Omental fat pad (tissue), 4 donors: ENCODE measurements at places on chromosomes 11 and 22.
A peak's percentile ranks its signal among the peaks of the same experiment; 100 is the strongest.

- no peak for DNase-seq
Measured at GRCh38 chr22:35970616-35971455, 57.8 kb downstream of the RBFOX2 start.

DNA sequence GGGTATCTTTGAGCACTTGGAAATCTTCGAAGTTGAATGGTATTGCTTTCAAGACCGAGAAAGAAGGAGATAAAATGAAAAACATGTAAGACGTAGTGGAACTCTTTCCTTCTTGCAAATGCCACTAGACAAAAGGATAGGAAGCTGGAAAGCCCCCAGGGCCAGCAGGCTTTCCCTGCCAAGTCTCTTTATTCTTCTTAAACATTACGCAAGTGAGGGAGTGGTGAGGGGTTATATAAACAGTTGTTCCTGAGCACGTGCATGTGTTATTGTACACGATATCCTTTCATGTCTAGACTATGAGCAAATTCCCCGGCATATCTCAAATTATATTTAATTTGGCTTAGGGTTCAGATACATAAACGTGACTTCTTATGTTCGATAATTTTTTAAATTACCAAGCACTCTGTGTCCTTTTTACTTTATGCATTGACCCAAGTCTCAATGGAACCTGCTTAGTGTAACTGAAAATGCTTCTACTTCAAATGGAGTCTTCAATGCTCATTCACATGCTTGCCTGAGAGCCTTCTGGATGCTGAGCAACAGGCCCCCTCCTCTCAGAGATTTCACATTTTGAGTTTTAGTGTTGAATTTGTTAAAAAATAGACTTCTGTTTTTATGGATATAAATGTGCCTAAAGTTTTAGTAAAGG is 59.0 kb downstream of the PPP2R1B start:
- no peak for DNase-seq

DNA sequence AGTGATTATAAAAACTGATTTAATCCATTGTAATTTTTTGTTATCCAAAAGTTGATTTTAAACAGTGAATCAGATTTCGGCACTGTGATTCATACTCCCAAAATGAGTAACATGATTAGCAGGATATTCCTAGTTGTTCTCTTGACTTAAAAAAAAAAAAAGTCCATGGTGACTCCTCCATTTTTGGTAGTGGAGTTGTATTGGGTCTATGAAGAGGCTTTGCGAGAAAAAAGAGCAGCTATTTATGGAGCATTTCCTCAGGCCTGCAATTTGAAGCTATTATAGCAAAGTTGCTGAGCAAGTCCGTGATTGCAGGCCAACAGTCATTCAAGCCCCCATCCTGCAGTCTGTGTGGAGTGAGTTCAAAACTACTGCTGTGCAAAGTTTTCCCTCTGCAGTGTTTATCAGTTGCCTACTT is 28.8 kb downstream of the YAP1 start:
- no peak for DNase-seq

- no peak for DNase-seq
Measured at GRCh38 chr11:58024601-58025091, 965 bp downstream of the OR9Q1 start.

DNA sequence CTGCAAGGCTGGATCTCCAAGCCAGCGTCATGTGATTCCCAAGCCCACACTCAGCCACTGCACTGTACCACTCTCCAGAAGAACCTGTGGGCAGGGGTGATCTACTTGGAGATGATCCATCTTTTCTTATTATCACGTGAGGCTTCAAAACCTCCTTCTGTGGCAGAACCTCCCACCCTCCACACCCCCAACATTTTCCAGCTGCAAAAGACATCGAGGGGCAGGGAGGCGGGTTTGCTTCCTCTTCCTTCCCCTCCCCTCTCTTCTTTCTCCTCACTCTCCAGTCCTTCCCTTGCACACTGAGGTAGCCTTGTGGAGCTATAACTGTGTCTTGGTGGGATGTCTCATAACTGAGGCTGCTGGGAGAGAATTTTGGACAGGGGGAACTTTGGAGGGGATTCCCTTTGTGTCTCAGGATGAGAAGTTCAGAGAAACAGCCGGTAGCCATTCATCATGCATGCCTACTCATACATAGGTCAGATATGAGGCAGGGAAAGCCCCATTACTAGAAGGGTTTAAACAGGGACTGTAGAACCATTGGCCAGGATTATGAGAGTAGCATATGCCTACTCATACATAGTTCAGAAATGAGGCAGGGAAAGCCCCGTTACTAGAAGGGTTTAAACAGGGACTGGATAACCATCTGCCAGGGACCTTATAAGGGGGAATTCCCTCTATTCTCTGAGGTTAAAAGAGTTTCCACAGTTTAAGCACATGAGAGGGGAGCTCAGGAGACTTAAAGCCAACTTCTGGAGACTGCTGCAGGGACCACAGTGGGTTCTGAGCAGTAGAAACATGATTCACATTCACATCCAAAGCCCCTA is 420.7 kb upstream of the CADM1 start:
- no peak for DNase-seq

GRCh38 chr11:11968511-11969280 is 39.7 kb downstream of the DKK3 start:
- DNase-seq: no peak

- DNase-seq: no peak
Measured at GRCh38 chr22:25643232-25644000, 78.9 kb downstream of the GRK3 start.

GRCh38 chr11:134678744-134679143 is 266.7 kb upstream of the B3GAT1 start:
- no peak for DNase-seq

- no peak for DNase-seq
Measured at GRCh38 chr22:46421267-46421666, 85.8 kb downstream of the TRMU start.

DNA sequence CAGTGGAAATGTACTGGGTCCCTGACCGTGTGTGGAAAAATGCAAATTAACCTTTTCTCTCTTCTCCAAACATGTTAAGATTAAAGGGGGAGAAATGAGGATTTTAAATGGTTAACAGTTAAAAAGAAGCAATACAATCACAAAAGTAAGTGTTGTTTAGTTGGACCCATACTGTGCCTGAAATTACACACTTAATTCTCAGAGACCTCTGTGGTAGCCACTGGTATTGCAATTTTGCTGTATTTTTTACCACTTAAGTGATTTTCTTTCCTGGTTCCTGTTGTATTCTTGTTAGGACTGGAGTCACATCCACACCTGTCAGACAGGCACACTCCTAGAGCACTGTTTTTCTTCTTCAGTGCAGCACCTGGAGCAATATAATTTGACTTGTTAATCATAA is 179.6 kb upstream of the PDGFD start:
- DNase-seq: no peak

DNA sequence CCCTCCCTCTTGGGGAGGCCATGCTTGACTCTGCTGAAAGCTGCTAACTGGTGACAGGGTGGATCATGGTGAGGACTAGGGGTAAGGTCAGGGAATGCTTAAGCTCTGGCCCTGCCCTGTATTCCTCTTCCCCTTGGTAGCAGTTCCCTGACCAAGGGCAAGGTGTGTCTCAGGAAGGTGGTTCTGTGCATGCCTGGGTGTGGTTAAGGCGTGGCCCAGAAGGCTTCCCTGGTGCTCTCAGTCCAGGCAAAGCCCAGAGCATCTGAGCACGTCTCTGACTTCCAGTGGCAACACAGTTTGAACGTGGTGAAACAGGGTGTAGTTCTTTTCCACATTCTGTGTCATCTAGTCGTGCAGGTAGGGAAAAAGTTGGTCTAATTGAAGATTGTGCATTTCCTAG is 53.1 kb upstream of the HORMAD2 start:
- DNase-seq: no peak

- DNase-seq: peak; percentile 10
Measured at GRCh38 chr11:17585911-17586695, 39.0 kb downstream of the OTOG start.

DNA sequence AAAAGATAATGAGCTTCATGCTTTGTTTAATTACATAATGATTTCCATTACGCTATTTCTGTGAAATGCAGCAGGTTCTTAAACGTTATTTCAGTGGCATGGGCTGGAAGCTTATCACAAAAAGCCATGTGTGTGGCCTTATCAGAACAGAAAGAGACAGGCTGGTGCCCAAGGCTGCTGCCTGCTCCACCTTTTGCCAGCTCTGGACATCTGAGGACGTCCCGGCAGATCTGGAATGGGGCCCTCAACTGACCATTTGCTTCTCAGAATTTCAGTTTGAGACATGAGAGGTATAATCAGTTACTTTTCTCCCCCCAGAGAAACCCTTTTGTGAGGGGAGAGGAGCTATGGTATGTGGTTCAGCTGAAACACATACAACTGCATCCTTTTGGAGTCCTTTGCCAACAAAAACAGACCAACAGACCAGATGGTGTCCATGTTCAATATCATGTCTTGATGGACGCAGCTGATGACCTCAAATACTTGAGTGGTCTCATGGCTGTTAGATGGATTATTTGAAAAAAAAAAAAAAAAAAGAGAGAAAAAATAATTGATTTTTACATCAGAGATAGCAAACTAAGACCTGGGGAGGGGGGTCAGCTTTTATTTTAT is 8.6 kb downstream of the CDPF1 start:
- DNase-seq: no peak

- no peak for DNase-seq
Measured at GRCh38 chr11:12240677-12241076, 130.3 kb downstream of the MICAL2 start.

DNA sequence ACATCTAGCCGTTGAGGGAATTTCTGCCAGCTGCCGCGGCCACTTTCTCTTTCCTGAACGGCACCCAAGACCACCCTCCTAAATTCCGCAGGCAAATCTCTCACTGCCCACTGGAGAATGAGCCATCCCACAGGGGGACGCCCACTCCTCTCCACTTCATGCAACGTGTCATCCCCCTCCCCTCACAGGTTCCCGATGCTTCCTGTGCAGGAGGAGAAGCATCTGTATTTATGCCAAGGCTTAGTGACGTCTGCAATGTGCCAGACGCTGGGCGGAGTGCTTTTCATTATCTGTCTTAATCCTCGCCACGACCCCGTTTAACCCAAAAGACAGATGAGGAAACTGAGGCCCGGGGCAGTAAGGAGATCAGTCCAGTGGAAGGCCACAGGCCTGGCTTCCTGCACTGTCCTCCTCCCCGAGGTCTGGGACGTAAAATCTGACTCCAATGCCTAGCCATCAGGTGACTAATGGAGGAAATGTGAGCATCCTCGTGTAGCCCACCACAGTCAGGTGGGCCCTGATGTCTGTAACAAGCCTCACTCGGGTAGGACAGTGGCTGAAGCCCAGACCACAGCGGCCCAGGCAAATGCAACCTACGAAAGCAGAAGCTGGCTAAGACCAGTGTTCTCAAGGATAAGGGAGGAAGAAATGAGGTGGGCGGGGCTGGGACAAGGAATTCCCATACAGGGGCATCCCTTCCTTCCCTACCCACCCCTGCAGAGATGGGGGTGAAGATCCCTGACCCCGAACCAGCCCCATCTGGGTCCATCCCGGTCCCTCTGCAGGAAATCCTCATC is 23.1 kb downstream of the MN1 start:
- DNase-seq: no peak

GRCh38 chr22:39280250-39280649 is 35.5 kb upstream of the PDGFB start:
- DNase-seq: no peak

DNA sequence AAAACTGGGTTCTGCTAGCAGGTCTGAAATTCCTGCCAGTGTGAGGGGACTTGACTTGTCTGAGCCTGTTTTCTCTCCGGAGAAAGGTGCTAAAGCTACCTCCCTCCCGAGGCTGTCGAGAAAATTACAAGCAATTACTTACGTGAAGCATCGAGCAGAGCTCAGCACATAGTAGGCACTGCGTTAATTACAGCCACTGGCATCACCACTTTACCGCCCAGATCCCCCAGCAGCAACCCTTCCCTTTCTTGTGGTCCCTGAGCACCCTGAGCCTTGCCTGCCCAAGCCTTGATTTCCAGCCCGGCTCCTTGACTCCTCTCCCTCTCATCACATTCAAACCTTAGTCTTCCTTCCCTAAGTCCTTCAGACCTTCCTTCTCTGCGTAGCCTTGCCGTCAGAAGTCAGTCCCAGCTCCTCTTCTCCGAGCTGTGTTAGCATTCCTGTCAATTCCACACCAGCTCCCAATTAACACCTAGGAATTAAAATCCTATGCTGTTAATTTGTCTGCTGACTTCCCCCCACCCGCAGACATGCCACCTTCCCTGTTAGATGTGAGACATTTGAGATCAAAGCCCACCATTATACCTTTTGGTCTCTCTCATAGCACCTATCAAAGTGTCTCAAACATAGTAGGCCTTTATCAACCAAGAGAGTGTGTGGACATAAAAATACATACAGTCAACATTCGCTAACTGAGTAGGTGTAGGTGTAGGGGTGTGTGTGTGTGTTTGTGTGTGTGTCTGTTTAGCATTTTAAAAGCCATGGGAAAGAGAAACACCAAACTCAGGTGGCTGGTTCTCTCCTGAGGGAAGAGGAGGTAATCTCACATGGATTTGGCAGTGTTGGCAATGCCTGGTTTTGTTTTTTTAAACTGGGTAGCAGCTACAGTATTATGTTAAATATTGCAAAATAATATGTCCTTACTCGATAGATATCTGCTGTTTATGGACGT is 2.8 kb upstream of the KCNJ5 start:
- DNase-seq: no peak

DNA sequence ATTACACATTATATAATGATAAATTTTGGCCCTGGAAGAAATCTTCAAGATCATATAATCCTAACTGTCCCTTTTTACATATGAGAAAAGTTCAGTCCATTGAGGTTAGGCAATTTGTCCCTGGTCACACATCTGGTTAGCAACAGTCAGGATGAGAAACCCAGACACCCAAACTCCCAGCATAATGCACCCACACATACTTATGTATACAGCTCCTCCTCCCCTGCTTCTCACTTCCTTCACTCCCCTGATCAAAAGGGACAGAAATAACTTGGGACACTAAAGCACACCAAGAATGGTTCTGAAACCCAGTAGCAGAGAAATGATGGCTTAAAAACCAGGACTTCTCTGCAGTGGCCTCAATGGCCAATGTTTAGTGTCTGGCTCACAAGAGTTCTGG is 11.1 kb downstream of the NUMA1 start:
- DNase-seq: no peak

GRCh38 chr22:42769238-42769573 is 48.5 kb upstream of the A4GALT start:
- no peak for DNase-seq

DNA sequence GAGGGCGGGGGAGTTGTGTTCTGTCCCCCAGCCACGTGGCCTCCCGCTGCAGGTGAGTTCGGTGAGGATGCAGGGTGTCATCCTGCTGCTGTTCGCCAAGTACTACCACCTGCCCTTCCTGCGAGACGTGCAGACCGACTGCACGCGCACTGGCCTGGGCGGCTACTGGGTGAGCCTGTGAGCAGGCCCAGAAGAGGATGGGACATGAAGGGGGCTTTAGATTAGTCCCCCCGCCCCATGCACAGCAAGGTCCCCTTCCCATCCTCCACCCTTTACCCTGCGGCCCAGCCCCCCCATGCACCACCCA is 4.1 kb downstream of the INPP5J start:
- no peak for DNase-seq

- no peak for DNase-seq
Measured at GRCh38 chr22:49632199-49633009, 195.3 kb downstream of the BRD1 start.
